ENCODE measurements at places on chromosomes 11 and 22.

DNA sequence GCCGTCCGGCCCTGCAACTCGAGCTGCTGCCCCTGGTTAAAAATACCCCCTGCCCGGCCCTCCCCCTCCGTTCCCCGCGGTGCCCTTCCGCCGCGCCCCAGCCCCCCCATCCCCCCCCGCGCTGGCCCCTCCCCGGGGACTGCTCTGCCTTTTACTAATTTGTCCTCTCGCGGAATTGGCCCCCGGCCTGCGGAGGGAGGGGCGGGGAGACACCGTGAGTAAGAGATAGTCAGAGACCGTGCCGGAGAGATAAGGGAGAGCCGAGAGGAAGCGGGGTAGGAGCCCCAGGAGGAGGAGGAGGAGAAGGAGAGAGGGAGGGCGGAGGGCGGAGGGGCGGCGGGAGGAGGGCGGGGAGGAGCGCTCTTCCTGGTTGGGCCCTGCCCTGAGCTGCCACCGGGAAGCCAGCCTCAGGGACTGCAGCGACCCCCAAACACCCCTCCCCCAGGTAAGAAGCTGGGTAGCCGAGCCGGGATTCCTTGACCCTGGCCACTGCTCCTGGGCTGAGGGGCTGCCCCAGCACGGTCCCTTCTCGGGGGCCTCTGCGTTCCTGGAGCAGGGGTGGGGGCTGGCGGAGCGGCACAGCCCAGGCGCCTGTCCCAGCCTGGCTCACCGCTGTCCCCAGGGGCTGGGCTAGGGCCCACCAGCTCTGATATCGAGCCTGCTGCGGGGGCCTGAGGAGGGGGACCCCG is at the start of gene CAPN1:
CAPN1 (plus strand) TSS at position 360 of the 689 bp plus-strand sequence. CDS start 774 bp downstream, outside the sequence.
- peak; percentile 78 for DNase-seq

- DNase-seq, result no peak
These were observed 385.2 kb downstream of the SOX6 start for GRCh38 chr11:15971215-15971546.

GRCh38 chr11:103528046-103528445 is 418.8 kb downstream of the DYNC2H1 start:
- no peak for DNase-seq

DNA sequence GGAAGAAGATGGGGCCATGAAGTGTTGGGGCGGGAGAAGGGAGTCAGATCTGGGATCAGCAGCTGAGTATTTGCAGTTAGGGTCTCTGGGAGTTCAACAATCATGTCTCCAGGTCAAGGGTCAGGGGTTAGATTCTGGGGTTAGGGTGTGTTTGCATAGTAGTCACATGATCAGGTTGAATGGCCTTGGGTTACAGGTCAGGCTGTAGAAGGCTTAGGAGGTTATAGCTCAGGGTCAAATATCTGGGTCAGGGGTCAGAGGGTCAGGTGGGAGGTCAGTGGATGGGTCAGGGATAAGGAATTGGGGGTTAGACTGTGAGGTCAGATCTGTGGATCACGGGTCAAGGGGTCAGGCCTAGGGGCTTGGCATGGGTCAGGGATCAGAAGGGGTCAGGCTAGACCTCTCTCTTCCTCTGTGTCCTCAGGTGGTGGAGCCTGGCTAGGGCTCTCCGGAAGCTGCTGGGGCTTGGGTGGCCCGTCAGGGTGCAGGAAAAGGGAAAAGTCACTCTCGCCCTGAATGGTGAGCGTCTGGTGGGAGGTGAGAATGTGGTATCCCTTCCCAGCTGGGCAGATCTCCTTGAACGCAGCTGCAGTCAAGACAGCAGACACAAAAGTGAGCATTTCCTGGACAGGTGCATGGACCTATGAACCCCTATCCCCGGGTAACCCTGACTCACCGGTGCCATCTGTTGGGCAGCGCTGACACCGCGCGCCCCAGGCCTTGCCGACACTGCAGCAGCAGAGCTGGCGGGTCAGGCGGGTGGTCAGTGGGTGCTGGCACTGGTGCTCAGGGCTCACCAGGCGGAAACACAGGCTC is 6.4 kb downstream of the LTBP3 start:
- DNase-seq, result peak; percentile 91

DNA sequence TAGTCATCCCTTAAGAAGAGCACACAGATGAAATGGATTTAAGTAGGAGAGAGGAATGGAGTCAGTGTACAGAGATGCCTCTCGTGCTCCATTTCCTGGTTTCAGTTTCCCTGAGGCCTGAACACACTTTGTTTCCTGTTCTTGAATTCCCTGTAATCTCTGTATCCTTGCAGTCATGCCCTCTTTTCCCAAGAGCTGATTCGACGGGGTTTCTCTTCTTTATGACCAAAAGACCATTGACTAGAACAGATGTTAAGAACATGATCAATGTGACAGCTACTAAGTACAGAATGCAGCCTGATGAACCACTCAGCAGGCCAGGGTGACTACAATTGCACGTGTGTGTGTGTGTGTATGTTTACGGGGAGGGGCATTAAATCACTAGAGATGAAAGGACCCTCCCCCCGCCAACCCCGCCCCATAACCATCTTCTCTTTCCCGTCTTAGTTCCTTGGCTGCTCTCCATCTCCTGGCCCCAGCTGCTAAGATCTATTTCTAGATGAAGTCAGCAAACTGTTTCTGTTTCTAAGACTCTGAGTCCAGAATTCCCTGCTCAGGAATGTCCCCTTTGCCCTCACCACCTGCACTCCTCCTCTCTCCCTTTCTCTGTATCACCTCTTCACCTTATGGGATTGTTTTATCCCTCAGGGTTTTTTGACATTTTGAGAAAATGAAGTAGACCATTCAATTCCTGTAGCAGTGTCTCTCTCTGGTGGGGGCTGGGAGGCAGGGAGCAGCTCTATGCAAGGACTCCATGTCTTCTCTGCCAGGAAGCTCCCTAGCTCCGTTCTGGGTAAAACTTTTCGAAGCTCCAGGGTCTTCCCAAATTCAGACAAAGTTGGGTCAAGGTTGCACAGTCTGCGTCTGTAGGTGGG is 26.0 kb downstream of the SLC22A6 start:
- no peak for DNase-seq

DNA sequence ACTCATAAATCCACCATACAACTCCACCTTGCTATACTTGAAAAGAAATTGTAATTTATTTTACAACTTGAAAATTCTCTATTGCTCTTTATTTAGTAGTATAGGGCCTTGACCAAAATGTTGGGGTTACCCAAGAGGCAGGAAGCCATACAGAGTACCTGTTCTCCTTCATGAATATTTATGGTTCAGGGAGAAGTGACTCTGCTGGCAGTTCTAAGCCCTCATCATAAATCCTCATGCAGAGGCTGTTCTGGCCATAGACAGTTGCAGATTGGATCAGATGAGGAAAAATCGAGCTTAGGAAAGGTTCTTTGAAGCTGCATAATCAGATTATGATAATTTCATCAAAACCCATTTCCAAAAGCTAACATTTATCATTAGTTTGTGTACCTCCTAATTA is 449.4 kb upstream of the TENM4 start:
- no peak for DNase-seq

DNA sequence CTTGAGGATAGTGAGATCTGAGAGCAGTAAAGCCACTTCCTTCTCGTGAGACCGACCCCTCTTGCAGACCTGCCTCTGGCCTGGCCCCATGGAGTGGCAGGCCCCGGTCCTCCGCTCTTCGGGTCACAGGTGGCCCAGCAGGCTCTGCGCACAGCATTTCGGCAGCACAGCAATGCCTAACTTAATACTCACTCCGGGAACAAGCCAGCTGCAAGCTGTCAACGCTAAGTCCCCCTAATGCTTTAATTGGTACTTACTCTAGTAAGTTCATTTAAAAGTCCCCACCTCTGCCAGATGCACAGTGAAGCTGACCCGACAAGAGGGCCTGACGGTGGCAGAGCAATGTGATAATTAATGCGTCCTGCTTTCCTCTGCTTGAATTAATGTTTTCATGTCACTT is 349.3 kb upstream of the B3GAT1 start:
- DNase-seq, result no peak

GRCh38 chr11:59172345-59173079 is 580 bp downstream of the DTX4 start:
- DNase-seq, result peak; percentile 20

DNA sequence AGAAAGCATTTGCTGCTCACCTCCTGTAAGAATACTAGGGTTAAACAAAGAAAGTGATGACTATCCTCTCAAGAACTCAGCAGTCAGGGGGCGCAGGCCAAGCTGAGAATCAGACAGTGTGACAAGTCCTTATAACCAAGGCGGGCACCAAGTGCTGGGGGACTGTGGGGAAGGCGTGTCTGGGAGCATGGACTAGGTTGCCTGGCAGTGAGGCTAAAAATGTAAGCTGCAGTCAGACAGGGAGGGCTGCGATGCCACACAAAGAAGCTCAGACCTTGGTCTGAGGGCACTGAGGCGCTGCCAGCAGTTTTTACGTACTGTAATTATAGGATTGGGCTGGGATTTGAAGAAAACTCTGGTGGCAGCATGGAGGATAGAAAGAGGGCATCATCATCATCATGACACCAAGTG is 73.7 kb downstream of the FLI1 start:
- DNase-seq, result no peak

DNA sequence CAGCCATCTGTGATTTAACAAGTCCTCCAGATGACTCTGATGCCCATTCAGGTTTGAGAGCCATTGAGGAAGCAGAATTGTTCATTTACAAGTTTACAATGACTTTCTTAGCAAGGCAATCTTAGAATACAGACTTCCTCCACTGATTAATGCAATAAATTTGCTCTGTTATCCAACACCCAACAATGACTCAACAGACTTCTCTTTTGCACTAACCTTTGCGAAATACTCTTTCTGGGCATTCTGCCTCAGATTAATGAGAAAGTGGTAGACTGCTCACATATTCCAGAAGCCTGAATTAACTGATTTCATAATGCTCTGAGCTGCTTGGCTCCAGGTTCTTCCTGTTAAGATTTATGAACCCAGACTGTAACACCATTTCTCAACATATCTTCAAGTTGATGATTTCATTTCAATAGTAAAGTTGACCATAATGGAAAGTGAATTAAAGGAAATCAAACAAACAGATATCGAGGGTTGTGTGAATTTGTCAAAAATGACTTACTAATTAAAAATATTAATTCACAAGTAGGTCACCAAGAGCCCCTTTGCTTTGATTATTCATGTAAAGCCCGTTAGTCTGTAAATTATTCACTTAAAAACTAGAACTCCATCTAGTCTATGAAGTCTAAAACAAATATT is 70.5 kb upstream of the BLID start:
- no peak for DNase-seq

DNA sequence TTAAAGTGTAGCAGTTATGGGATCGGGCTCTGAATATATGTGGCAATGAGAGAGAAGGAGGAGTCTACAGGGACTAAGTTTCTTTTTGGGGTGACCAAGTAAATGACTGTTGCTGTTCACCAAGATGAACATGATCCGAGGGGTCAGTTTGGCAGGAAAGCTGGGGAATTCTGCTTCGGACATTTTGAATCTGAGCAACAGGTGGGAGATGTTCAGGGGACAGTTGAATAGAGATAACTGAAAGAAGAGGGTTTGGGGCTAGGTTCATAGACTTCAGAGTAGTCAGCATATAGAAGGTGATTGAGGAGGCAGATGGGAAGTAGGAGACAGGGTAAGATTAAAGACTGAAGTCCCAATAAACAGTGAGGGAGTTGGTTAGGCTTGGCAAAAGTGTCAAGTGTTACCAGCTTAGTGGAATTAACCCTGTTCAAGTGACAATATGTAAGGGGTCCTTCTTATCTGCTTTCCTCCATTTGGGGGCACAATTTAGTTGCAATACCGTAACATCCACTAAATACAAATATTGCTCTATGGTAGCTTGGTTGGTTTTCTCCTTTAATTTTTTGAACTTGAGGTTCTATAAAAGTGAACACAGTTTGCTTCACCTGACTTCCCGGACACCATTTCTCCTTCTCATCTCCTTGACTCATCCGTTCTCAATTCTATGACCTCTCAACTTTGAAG is 2.9 kb upstream of the ENTHD1 start:
- no peak for DNase-seq

- no peak for DNase-seq
These were observed 34.8 kb downstream of the KCNQ1OT1 start for GRCh38 chr11:2664791-2665525.

GRCh38 chr11:36388071-36388470 is 92.0 kb downstream of the PRR5L start:
- no peak for DNase-seq

DNA sequence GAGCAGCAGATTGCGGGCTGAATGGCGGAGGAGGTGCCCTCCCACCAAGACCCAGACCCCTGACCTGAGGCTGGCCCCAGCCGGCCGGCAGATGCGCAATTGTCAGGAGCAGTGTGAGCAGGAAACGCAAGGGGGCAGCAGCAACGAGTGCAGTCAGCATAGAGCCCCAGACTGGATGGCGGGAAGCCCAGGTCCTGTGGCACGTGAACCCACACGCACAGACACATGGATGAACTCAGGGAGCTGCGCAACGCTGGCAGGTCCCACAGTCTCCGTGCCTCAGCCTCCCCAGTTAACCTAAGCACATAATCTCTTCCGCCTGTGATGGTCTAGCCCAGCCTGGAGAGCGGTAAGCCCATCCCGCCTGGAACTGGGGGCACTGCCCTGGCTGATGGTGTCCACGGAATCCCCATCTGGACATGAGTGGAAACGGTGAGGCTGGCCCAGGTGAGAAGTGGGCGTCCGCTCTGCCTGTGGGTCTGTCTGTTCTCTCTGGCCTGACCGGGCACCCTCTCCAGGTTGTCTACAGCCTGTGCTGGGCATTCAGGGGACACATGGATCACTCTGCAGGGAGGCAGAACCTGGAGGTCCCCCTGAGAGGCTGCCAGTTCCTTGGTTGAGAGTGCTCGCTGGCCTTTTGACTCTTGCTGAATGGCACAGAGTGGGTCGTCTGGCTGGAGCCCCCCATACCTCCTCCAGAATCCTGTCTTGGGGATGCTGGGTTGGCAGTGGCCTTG is 626 bp upstream of the TBX10 start:
- peak; percentile 69 for DNase-seq

GRCh38 chr11:22764735-22765134 is 64.9 kb downstream of the SVIP start:
- no peak for DNase-seq

DNA sequence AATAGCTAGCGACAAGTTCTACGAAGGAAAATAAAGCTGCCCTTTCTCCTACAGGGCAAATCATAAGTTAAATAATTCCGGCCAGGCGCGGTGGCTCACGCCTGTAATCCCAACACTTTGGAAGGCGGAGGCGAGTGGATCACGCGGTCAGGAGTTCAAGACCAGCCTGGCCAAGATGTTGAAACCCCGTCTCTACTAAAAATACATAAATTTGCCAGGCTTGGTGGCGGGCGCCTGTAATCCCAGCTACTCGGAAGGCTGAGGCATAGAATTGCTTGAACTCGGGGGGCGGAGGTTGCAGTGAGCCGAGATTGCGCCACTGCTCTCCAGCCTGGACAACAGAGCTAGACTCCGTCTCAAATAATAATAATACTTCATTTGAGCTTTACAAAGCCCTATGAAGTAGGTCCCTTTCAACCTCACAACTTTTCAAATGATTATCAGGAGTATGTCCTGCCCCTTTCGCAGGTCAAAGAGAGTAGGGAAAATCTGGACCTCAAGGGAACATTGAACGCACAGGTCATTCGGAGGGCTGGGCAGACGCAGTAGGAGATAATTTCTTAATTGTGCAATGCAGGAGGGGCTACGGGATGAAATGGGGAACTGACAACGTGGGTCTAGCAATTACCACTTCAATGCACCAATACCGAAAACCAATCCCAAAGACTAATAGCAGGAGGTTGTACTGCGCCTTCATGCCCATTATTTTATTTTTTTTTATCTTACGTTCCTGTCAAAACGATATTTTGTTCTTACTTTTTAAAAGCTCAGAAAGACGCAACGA is 590 bp downstream of the COMMD9 start:
- DNase-seq, result no peak

GRCh38 chr22:38461414-38462081 is 6.3 kb upstream of the KDELR3 start:
- peak; percentile 85 for DNase-seq
